ENCODE measurements at places on chromosomes 7 and 10.

- DNase-seq: no peak
These were observed 18.0 kb downstream of the SPAG6 start for GRCh38 chr10:22363305-22363704.

- no peak for DNase-seq
These were observed 23.8 kb upstream of the FBXW4 start for GRCh38 chr10:101718690-101719275.

DNA sequence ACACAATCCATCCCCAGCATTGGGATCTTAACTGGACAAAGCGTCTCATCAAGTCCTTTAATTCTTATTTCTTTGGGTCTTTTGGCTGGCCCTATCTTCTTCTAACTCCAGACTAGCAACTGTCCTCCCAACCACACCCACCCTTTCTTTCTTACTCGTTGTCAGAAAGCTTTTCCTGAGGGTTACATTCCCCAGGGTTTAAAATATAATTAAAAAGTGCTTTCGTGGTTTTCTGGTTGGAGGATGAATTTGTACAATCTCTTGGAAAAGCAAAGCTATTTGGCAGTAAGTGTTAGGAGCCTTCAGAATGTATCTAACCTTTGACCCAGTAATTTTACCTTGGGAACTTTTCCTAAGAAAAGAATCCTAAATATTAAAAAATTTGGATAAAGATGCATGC lies 10.4 kb upstream of the ITGB8 start:
- no peak for DNase-seq

DNA sequence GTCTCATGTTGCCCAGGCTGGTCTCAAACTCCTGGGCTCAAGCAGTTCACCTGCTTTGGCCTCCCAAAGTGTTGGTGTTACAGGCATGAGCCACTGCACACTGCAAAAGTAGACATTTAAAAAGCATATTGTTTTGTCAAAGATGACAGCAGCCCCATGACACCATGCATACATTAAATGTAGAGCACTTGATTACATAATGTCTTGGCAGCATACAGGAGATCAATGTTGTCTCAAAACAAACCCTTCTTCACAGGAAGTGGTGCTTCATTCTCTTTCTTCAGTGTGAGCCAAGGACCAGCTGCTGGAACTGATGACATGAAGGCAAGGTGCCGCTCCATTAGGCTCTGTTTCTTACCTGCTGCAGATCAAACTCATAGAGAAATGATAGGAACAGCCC lies 218.4 kb downstream of the KLF6 start:
- no peak for DNase-seq

DNA sequence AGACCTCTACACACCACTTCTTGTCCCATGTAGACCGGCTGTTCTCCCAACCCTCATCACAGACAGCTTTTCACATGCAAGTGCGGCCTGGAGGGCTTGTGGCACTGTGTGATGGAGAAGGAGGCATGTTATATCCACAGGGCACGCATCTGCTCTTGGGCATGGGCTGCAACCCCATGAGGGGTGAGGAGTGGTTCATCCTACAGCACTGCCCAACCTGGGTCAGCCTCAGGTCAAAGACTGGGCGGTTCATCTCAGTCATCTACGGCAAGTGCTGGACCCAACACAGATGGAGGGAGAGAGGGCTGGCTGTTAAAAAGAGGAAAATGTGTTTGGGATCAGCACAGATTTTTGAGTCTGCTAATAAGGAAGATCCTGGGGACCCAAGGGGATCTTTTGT lies 2.2 kb downstream of the FSCN3 start:
- no peak for DNase-seq

GRCh38 chr7:55546814-55547213 lies 25.5 kb downstream of the VOPP1 start:
- no peak for DNase-seq

DNA sequence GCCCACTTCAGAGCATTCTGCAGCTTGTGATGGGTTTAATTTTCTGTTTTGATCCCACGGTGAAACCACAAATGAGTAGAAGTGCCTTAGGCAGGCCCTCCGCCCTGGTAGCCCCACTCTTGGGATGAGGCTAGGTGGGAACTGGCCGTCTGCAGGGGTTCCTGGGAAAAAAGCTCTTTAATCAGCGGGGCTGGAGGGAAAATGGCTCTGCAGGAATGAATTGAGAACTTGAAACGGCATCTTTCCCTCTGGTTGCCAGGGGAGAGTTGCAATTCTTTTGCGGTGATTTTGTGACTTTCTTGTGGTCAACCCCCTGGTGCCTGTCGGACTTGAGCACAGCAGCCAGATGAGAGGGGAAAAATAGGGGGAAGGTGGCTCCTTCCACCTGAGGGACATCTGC lies 32.7 kb downstream of the COL26A1 start:
- no peak for DNase-seq

DNA sequence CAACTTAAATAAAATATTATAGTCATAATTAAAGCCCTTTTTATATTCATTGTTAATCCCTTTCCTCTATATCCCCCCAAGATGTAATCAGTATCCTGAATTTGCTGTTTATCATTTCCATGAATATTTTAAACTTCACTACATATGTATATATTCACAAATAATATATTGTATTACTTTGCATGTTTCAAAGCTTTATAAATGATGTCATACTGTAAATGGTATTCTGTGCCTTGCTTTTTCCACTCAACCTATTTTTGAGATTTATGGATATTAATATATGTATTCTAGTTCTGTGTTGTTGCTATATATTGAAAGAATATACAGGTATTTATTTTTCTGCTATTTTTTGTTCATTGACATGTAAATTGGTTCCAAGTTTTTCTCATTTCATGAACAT lies 173.1 kb downstream of the CCDC71L start:
- DNase-seq: no peak

DNA sequence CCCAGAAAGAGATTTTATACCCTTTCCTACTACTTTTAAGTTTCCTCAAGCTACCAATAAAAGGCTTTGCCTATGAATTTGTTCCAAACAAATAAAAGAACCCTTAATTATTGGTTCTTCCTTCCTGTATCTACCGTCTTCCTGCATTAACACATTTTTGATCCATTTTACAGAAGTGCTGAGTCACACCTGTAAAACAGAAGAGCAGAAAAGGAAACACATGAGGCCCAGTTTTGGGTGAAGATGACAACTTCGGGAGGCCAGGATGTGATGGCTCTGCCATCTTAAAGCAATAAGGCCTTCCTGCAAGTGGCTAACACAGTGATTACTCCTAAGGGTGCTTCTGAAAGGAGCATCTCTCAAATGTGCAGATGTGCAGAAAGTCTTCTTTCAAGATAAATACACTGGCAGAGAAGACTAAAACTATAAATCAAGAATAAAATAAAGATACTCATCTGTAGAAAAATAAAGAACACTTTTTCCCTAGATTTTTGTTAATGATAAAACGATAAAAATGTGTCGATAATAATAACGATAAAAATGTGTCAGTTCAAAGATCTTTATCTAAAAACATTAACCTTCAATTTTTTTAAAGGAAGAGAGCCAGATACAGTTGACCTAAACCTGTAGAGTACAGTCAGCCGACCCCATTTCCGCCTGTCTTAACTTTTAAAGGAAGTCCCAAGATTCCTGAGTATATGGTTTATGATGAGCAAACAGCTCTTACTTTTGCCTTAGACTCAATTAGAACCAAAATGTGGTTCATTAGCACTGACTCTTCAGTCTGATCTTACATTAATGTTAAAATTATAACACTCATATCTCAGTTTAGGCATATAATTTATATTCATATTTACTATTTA lies 108.6 kb downstream of the UBE2H start:
- DNase-seq: no peak

GRCh38 chr10:17821893-17822292 lies 12.7 kb downstream of the MRC1 start:
- DNase-seq: no peak

DNA sequence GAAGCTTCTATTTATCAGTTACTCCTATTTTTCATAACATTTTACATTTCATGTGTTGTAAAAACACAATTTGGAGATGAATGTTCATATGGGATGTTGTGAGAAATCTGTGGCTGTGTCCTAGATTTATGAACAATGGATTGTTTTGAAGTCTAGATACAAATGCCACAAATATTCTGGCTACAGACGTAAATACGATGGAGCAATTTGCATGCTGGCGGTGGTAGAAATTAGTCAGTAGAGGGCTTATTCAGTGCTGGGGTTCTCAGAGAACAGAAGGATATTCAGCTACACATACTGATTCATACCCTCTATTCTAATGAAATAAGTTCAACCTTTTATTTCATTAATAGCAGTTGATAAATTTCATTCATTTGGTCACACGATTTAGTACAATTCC lies 48.8 kb downstream of the PLPP4 start:
- no peak for DNase-seq

- no peak for DNase-seq
These were observed 95.3 kb upstream of the PTPRZ1 start for GRCh38 chr7:121777672-121778071.

GRCh38 chr10:8262317-8262716 lies 207.8 kb downstream of the GATA3 start:
- DNase-seq: no peak

DNA sequence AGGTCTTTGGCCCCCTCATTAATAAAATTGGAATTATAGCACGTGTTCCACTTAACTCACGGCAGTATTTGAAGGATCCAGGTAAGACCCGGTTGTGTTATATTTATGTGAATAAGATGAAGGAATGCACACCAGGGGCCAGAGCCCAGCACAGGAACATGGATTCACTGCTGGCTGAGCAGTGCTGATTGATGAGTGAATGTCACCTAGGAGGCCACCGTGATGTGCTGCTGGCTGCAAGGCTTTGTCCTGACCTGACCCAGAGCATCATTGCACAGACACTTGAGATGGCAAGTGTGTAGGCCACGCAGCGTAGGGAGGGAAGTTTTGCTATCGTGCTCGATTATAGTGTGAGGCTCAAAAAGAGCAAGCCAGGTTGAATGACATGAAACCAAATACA lies 350.7 kb upstream of the MGMT start:
- DNase-seq: no peak

GRCh38 chr7:140232957-140233917 lies 56.5 kb upstream of the KDM7A start:
- no peak for DNase-seq

- DNase-seq: no peak
These were observed 14.7 kb upstream of the FAM171A1 start for GRCh38 chr10:15385552-15386455.

DNA sequence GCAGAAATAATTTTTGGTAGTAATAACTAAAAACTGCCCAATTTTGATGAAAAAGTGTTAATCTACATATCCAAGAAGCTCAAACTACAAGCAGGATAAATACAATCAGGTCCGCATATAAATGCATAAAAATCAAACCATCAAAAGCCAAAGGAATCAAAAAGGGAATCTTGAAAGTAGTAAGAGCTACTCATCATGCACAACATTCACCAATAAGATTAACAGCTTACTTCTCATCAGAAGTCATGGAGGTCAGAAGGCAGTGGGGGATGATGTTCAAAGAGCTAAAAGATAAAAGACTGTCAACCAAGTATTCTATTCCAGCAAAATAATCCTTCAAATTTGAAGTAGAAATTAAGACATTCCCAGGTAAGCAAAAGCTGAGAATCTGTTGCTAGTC lies 76.4 kb downstream of the CRPPA start:
- no peak for DNase-seq

GRCh38 chr7:69932034-69932628 lies 333.9 kb downstream of the AUTS2 start:
- peak; percentile 60 for DNase-seq

DNA sequence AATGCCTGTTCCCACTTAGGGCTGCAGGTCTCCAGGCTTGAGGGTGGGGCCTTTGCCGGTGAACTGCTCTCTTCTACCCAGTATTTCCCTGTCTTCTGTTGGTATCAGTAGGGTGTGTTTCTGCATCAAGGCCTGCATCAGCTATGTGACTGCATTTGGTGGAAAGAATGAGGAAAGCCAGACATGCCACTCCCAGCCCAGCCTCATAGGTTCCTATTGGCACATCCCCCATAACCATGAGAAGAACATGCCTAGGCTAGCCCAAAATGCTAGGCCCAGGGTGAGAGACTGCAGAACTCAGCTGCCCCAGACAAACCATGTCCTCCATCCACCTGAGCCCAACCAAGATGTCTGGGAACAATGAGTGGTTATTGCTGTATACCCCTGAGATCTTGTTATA lies 380.3 kb upstream of the ADARB2 start:
- DNase-seq: no peak

DNA sequence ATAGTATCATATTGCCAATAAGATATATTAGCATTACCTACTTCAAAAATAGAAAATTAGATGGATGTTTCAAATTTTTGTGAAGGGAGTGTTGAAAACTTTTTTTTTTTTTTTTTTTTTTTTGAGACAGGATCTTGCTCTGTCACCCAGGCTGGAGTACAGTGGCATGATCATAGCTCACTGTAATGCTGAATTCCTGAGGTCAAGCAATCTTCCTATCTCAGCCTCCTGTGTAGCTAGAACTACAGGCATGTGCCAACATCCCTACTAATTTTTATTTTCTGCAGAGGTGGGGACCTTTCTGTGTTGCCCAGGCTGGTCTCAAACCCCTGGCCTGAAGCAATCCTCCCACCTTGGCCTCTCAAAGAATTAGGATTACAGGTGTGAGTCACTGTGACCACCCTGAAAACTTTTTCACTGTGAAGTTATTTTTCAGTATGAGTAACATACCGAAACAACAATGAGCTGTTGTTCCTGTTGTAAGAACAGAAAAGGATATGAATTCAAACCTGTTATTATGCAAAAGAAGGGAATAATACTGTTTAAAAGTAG lies 266.9 kb downstream of the NEBL start:
- no peak for DNase-seq

- no peak for DNase-seq
These were observed 57.2 kb upstream of the ELN start for GRCh38 chr7:73970801-73971229.

GRCh38 chr7:87628780-87629569 lies 777 bp downstream of the RUNDC3B start:
- no peak for DNase-seq
